ENCODE measurements at places on chromosomes 7 and 10. TPM values are rescaled to one million over a fixed set of nuclear protein-coding genes. Genes with fewer than 3 reads are reported as not detected.

ODAD2 gene
- 1.1 TPM for polyA plus RNA-seq

DNA sequence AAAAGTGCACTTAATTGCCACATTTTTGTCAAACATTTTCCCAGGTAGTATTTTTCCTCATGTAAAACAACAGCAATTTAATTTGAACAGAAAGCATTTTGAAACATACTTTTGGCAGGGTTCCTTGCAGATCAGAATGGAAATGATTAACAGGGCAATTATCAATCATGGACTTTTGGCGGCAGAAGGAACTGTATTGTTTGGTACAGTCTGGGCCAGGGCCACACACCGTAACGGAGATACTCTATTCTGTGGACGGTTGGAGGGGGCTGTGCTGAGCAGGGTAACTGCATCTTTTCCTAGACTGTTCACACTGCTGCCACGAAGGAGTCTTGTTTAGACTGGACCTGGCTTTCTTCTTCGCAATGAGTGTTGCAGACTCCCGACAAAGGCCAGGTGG is 62.3 kb downstream of the EGFR start:
- no peak for DNase-seq

CROT gene
- polyA plus RNA-seq = 2.7 TPM

GRID2IP gene
- polyA plus RNA-seq = not detected

CARD11 gene
- polyA plus RNA-seq = 20.4 TPM

DOCK4 gene
- 47.4 TPM for polyA plus RNA-seq

DNA sequence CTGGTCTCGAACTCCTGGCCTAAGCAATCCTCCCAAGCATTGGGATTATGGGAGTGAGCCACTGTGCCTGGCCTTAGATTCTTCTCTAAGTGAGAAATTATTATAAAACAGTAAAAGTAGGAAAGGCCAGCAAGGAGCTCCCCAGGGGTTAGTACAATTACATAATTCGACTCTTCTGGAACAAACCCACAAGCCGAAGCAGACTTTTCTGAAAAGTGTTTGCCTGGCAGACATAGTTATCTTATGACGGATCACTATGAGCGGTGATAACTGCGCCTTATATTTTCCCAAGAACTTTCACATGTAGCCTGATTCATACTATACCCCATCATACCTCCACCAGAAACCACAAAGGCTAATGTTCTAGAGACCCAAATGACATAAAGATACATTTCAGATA is 30.2 kb upstream of the SH3PXD2A start:
- DNase-seq = no peak

TMEM60 gene
- 17.8 TPM for polyA plus RNA-seq

- no peak for DNase-seq
Observed at GRCh38 chr7:128903621-128904361, 6.7 kb downstream of the KCP start.

All from endothelial cell of umbilical vein (primary cell).